ENCODE measurements at places on chromosomes 2 and 18.

DNA sequence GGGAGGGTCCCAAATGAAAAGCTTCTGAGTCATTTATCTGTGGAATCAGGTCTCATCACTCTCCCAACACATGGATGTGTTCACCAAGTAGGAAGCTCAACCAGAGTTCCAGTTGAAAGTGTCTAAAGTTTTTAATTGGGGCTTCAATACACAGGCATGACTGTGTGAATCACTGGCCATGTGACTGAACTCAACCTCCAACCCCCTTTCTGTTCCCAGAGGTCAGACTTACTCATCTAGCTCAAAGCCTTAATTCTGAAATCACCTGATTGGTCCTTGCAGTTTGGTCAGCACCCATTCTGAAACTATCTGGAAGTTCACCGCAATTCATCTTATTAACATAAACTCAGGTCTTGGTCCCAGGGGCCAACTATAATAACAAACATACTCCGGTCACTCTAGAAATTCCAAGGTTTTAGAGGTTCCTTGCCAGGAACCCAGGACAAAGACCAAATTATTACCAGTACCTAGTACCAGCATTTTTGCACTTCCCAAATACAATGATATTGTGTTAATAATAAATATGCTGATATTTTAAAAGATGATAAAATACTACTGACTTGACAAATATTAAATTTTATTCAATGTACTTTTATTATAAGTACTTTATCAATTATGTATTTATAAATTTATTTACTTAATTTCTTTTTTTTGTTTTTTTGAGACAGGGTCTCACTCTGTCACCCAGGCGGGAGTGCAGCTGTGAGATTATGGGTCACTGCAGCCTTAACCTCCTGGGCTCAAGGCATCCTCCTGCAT is 10.7 kb upstream of the RBM45 start:
- no peak for DNase-seq

DNA sequence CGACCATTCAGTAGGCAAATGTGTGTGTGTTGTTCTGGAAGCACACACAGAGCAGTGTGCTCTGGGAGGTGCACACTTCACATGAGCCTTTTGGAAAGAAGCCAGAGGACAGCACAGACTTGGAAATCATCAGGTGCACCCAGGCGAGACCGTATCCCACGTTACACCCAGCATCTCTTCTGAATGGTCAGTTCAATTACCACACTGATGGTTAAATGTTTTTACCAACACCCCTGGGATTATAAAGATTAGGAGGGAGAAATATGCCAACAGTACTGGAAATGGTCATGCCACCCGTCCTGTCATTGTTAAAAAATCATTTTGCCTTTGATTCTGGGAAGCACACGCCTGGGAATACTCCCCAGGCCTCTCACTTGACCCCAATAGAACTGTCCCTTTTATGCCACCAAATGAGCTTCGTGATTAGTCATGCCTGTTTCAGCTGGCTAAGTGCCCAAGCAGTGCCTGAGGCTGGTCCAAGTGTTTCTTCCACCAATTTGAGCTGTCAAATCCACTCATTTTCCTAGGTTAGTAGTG is 183.7 kb downstream of the NRP2 start:
- DNase-seq, result no peak

DNA sequence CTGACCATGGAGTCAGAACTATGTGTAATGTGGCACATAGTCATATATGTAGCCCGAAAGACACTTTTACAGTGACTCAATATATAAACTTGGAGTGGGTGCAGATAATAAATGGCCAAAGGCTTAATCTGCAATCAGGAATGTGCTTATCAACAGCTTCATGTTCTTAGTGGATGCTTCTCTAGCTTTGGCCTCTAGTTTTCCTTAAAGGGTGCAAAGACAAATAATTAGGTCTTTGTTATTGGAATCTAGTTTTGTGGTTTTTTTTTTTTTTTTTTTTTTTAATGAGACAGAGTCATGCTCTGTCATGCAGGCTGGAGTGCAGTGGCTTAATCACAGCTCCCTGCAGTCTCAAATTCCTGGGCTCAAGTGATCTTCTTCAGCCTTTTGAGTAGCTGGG is 625.6 kb downstream of the EPHA4 start:
- DNase-seq, result no peak

- no peak for DNase-seq
Measured at GRCh38 chr2:203826704-203827103, 40.9 kb upstream of the CTLA4 start.

GRCh38 chr18:74567822-74568221 is 29.8 kb upstream of the ZNF407 start:
- DNase-seq, result no peak

All from muscle of arm (tissue), 14 donors.